ENCODE measurements at places on chromosomes 5 and 9.

DNA sequence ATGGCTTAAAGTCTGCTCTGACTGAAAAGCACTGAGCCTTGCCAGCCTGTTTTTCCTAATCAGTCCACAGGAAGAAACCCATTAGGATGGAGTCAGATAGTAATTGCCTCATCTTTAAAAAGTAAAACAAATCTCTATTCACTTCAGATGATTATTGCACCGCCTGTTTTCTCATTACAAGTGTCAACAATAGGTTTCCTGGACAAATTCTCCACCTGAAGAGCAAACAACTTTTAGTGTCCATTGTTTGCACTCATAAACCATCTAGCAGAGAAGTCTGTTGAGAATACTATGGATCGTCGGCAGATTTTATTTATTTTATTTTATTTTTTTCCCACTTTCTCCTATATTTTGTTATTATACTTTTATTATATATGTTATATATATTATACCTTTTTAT, 20.3 kb downstream of the C5orf63 start:
- no peak for DNase-seq

- no peak for DNase-seq
Observed at GRCh38 chr9:78491402-78491801, 194.5 kb downstream of the PSAT1 start.

- DNase-seq, result no peak
Observed at GRCh38 chr5:10442576-10442975, 897 bp downstream of the ROPN1L start.

DNA sequence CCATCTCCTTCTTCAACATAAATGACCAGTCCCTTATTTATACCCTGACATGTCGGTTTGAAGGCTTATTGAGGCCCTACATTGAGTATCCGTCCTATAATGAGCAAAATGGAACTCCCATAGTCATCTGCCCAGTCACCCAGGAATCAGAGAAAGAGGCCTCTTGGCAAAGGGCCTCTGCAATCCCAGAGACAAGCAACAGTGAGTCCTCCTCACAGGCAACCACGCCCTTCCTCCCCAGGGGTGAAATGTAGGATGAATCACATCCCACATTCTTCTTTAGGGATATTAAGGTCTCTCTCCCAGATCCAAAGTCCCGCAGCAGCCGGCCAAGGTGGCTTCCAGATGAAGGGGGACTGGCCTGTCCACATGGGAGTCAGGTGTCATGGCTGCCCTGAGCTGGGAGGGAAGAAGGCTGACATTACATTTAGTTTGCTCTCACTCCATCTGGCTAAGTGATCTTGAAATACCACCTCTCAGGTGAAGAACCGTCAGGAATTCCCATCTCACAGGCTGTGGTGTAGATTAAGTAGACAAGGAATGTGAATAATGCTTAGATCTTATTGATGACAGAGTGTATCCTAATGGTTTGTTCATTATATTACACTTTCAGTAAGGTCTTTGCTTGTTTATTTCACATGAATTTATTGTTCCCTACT, 38.2 kb upstream of the BTNL3 start:
- DNase-seq, result no peak

- DNase-seq, result no peak
Observed at GRCh38 chr5:39423331-39423751, 1.4 kb downstream of the DAB2 start.

DNA sequence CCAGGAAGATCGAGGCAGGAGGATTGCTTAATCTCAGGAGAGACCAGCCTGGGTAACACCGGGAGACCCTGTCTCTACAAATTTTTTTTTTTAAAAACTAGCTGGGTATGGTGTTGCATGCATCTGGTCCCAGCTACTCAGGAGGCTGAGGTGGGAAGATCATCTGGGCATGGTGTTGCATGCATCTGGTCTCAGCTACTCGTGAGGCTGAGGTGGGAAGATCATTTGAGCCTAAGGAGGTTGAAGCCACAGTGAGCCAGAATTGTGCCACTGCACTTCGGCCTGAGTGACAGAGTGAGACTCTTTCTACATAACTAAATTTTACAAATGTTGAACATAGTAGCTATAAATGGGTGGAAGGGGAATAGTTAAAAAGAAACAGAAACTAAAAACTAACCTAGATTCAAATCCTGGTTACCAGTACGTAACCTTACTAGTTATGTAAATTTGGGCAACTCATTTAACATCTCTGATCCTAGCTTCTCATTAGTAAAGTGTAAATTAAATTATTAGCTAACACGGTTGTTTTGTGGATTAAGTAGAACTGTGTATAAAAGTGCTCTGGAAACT, 41.7 kb downstream of the TMEM161B start:
- DNase-seq, result no peak

DNA sequence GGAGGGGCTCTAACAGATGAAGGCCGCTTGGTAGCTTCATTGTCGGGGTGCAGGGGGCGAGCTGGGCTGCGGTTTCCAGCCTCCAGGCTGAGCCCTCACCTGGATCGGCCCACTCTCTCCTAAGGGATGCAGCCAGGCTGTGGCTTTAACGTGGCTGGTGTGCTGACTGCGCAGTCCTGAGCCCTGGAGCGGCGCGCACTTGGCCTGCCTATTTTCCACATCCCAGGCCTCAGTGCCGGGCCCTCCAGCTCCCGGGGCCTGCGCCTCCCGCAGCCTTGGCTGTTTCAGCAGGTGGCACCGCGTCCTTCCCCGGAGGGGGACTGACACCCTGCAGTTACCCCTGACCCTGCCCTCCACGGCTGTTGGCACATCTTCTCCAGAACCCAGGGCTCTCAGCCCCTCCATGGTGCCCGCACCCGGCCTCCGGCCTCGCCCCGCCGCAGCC, 1.4 kb downstream of the RNU6ATAC start:
- no peak for DNase-seq

Data from fibroblast of skin of left quadriceps (primary cell).